ENCODE measurements at places on chromosomes 5 and 9.

GRCh38 chr5:82057051-82057450 lies 85.2 kb downstream of the ATG10 start:
- no peak for DNase-seq

GRCh38 chr9:92740009-92740408 lies 24.6 kb downstream of the BICD2 start:
- no peak for DNase-seq

- no peak for DNase-seq
Measured at GRCh38 chr9:113192455-113192854, 28.6 kb downstream of the FKBP15 start.

GRCh38 chr5:172188033-172188892 lies at the start of gene STK10:
TSS of gene STK10 (minus strand) at chr5:172188224. CDS start at chr5:172188042, 182 bp downstream.
- DNase-seq: peak; percentile 74

- no peak for DNase-seq
Measured at GRCh38 chr5:56523790-56524575, 290.9 kb upstream of the ANKRD55 start.

- no peak for DNase-seq
Measured at GRCh38 chr5:65742565-65743231, 20.7 kb downstream of the NLN start.

DNA sequence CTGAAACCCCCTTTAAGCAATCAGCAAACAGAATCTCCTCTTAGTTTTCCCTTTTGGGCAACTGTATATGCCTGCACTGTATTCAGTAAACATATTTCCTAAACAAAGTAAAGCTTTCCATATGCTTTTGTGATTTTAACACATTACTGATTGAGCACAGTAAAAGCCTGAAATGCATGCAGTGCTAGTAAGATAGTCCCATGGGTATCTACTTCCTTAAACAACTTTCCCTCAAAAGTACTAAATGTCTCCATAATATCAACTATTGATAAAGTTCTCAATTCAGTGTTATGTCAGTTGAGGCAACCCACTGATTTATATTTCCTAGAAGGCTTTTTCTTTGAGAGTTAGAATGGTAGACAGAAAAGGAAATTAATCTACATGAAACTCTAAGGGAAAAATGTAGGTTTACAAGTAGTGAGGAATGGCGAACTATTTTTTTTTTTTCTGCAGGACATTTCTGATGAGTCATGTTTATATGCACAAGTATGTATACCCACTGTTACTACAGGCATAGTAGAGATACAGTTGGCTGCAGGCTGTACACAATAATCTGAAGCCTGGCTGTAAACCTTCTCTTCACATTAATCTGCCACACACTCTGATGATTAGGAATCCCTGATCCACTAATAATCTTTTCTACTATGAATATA lies 31.2 kb upstream of the CEP120 start:
- DNase-seq: no peak

DNA sequence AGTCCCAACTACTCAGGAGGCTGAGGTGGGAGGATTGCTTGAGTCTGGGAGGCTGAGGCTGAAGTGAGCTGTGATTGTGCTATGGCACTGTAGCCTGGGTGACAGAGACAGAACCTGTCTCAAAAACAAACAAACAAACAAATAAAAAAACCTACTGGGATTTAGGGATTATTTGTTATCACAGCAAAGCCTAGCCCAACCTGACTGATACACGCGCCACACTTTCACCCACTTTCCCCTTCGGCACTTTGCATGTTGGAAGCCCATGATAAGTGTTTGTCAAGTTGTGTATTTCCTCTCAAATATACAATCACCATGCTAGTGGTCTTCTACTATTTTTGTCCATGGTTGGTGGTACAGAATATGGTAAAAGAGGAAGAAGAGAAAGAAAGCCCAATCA lies 50.5 kb upstream of the STC2 start:
- DNase-seq: no peak

- DNase-seq: no peak
Measured at GRCh38 chr5:177994561-177995190, 1.4 kb downstream of the PROP1 start.

DNA sequence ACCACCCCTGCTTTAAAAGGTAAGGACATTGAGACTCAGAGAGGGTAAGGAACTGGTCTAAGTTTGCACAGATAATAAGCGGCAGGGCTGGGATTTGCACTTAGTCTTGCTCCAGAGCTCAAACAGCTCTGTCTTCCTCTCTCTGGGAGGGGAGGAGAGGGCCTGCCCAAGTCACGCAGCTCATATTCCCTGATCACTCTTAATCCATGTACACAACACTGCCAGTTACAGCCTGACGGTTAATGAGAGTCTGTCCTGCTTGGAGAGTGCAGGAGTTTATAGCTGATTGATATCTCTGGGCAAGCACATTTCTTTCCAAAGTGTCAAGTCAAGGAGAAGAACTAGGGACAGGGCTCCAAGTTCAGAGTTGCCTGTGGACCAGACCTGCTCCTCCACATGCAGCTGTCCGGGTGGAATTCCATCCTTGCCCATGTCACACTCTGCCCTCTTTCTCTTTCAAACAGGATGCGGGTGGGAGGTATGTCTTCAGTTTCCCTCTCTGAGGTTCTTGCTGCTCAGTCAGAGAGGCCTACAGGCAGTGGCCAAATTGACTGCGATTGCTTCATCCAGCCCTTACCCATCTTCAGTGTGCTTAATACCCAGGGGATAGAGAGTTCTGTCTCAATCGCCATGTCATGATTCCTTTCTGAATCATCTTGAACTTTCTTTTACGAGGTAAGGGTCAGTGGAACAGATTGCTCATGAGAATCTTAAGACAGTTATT lies 54.5 kb downstream of the GALNT12 start:
- no peak for DNase-seq

DNA sequence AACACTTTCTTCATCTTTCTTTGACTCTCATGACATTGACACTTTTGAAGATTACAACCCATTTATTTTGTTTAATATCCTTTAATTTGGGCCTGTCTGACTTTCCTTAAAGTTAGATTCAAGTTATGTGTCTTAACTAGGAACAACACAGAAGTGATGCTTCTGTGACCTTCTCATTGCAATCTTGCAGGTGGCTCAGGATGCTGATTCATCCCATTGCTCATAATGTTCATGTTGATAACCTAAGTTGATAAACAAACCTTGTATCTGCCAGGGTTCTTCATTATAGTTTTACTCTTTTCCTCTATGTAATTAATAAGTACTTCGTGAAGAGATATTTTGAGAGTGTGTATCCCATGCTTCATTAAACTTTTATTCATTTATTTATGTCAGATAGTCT lies 107.2 kb upstream of the SHB start:
- no peak for DNase-seq

GRCh38 chr5:159917994-159918393 lies 1.7 kb downstream of the ADRA1B start:
- DNase-seq: no peak

DNA sequence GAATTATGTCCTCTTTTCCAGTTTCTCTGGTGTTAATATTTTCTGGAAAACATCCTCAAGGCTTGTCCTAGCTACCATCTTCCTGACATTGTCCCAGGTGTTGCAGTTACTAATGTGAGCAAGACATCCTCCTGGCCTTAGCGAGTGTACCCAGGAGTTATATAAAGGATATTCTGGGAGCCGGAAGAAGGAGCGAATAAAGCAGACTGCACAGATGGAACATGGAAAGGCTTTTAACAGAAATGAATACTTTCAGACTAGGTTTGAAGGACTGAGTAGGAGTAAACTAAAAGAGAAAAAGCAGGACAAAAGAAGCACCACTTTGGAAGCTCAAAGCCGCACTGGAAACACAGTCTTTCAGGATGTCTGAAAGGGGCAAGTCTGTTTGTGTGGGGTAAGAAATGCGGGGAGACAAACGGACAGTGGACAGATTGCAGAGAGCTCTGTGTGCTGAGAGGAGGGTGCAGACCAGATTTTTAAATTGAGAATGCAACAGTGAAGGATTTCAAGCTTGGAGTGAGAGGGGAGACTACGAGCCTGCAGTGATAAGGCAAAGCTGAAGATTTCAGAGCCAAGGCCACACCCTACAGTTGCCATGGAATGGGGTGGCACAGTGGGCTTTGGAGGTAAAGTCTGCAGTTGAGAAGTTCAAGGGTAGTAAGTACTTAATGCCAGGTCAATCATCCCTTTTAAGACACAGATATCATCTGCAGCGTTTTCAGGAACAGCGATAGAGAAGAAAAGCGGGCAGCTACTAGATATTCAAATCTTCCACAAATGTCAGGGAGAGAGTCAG lies 94.1 kb upstream of the TAF11L2 start:
- no peak for DNase-seq

DNA sequence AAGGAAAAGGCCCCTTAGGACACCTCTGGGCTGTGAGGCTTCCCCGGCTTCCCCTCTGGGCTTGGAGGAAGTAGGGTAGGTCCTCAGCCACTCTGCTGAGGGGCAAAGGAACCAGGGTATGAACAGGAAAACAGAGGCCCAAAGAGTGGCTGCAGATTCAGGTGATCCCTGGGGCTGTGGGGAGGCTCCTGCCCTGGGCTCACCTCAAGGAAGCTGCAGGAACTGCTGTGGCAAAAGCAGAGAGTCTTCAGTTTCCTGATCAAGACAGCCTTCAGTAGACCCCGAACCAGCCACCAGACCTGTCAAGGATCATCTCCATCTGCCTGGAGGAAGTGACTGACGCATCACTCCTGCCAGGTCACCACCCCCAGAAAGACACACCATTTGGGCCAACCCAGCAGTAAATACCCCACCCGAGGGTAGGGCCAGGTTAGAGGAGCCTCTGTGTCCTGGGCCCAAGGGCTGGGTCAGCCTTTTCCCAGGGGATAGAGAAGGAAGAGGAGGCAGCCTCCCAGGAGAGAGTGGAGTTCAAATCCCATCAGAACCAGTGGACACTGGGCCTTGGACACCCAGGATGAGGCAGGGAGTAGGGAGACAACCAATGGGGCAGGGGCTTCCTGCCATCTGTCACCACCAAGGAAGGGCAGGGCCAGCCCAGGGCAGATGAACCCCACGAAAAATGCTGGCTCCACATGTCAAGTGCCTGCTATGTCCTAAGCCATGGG lies 5.8 kb upstream of the ST6GALNAC6 start:
- DNase-seq: no peak

DNA sequence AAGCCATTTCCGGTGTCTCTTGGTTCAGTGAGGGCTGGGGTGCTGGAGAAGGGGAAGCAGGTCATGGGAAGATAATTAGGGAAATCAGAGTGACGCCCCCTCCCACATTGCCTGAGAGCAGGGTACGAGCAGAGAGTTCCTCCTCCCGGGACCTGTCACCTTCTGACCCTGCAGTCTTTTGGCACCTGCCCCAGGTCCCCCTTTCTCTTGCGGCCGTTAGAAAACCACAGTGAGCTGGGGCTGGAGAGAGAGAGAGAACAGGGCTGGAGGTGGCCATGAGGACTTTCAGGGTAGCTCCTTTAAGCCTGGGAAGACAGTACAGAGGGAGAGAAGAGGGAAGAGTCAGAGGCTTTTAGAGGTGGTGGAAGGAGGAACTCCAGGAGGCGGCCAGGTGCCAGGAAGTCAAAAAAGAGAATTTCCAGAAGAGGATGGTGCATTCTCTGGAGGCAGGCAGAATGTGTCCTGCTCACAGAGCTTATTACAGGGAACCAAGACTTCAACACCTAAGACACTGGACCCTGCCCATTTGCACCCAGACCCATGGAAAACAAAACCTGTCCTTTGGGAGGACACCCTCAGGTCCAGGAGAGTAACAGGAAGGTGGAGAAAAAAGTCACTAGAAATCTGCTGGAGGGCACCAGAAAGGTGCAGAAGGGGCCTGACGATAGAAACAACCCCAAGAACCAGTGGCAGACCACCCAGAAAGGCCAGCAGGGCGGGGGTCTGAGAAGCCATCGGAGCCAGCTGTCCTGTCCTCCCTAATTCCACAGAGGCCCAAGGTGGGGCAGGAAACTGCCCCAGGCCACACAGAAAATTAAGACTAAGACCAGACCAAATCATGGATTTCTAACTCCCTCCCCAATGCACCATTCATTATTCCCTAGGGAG lies 6.5 kb upstream of the ACSL6 start:
- DNase-seq: no peak

DNA sequence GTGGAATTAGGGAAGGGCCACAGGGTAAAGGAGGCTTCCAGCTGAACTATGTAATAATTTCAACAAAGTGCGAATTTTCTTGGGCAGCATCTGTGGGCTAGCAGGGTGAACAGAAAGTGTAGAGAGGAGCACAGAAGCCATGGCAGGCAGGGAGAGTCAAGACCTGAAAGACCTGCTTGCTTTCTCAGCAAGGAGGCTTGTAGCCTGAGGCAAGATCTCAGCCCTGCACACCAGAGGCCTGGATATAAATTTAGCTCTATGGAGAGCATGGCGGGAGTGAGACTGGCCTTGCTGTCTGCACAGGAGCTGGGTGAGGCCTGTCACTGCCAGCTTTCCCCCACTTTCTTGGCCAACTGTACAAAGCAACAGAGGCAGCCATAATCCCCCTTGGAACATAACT lies 32.1 kb upstream of the SH3TC2 start:
- no peak for DNase-seq

DNA sequence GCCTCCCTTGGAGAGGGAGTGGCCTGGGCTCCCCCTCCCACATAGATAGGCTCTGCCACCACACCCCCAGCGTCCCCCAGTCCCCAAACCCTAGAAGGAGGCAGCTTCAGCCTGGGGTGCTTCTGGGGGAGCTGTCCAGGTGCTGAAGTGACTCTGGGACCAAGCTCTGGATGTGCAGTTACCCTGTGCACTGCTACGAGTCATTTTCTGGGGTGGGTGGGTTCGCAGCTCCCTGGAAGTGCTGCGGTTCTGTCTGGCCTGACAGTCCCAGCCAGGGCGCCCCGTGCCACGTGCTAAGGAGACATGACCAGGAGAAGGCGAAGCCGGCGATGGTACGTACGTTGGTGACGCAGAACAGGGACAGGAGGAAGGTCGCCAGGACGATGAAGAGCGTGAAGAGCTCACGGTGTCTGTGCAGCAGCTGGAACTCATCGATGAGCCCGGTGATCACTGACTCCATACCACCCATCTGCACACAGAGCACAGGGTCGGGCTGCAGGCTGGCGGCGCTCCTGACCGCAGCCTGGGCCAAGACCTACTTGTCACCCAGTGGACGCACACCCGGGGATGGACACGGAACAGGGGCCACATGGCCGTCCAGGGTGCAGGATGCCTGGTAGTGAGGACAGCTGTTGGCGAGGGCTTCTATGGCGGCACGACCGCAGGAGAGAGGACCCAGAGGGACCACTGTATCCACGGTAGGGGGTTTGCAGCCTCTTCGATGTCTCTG lies 35.7 kb downstream of the SLC6A3 start:
- no peak for DNase-seq

DNA sequence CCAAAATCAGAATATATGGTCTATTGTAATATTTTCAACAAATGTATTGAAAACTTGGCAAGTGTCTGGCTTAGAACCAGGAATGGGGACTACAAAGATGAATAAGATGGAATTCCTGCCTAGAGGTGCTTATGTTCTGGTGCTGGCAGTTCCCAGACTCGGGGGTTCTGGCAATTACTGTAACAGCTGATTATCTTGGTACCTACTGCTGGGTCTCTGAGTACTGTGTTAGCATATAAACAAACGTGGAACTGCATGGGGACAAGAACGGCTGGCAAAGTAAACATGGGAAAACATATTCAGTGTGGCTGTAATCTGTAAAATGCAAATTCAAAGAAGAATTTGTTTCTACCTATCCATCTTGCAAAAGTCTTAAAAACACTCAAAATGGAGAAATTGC lies 89.9 kb downstream of the SLC24A2 start:
- DNase-seq: no peak
